AG09319 (cell line): ENCODE measurements at places on chromosomes 6 and 20.
A peak's percentile ranks its signal among the peaks of the same experiment; 100 is the strongest.

DNA sequence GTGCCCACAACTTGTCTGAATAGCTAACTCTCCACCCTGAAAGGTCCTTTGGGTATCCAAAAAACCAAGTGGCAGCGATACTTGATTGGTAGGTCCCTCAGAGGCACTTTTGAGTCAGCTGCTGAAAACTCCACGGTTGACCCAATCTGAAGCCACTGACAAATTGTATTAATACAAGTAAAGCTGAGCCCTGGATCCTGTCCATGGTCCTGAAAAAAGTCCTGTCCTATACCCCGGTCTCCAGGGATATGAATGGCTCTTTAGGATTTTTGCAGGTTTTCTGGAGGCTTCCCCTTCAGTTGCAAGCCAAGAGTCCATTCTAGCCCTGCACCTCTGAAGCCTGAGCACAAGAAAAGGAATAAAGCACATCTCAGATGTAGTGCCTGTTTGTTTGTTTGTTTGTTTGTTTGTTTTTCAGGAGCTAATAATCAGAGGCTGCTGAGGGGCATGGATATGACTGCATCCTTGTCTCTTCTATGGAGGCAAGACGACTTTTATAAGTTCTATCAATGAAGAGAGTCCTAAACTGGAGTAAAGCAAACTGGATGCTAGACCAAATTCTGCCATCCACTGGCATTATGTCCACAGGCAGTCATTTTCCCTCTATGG is 1.7 kb upstream of the SLC12A5 start:
- DNase-seq = peak; percentile 8

DNA sequence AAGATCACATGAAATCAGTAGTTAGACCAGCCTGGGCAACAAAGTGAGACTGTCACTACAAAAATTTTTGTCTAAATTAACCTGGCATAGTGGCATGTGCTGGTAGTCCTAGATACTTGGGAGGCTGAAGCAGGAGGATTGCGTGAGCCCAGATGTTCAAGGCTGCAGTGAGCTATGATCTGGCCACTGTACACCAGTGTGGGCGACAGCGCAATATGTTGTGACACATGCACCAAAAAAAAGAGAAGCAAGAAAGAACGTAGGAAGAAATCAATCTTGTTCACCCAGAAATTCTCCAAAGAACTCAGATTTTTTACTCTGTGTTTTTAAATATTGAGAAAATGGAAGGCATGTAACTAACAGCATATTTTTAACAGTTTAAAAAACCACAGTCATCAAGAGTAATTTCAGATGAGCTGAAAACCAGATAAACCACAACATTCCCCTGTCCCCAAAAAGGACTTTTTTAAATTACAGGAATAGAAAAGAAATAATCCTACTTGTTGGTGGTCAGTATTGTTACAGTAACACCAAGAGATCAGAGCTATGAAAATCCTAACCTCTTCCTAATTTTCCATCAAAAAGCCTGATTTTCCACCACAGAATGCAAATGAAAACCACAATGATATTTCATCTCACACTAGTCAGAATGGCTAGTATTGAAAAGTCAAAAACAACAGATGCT is 240.2 kb downstream of the KHDC1L start:
- peak; percentile 20 for DNase-seq

DNA sequence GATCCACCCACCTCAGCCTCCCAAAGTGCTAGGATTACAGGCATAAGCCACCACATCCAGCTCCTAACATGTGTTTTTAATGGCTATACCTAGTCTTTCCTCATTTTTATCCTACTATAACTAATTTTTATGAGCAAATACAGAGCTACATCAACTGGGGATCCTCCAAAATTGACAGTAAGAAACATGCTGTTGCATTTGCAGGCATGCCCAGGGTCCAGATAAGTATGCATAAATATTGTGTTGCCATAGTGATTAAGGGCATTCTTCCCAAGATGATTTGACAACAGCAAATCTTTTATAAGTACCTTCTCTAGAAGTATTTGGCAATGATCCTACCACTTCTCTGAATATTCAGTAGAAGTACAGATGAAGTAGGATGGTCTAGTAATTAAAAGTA is 41.9 kb upstream of the MOXD1 start:
- peak; percentile 2 for DNase-seq

- DNase-seq = peak; percentile 16
Measured at GRCh38 chr20:63215101-63216040, 560 bp downstream of the YTHDF1 start.

- DNase-seq = no peak
Measured at GRCh38 chr6:80343511-80343910, 237.0 kb downstream of the BCKDHB start.

GRCh38 chr20:45685896-45686295 is 15.9 kb upstream of the WFDC11 start:
- no peak for DNase-seq

- DNase-seq = no peak
Measured at GRCh38 chr20:44069203-44070011, 117.6 kb downstream of the JPH2 start.

DNA sequence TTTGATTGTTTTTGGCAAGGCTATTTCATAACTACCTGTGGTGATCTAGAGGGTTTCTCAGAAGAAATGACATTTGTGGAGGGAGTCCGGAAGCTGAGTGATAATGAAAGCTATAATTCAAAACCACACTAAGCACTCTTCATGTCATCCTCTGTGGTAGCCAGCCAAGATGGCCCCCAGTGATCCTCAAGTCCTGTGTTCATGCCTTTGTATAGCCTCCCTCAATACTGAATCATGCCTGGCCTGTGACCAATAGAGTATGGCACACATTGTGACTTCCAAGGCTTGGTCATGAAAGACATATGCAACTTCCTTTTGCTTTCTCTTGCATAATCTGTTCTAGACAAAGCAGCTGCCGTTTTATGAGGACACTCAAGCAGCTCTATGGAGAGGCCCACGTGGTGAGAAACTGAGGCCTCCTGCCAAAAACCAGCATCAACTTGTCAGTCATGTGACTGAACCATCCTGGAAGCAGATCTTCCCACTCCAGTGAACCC is 12.8 kb upstream of the DNAAF9 start:
- no peak for DNase-seq

GRCh38 chr6:118350881-118351430 is 197.1 kb upstream of the PLN start:
- DNase-seq = peak; percentile 46

GRCh38 chr6:30396833-30397479 is 52.0 kb downstream of the RPP21 start:
- DNase-seq = peak; percentile 1

DNA sequence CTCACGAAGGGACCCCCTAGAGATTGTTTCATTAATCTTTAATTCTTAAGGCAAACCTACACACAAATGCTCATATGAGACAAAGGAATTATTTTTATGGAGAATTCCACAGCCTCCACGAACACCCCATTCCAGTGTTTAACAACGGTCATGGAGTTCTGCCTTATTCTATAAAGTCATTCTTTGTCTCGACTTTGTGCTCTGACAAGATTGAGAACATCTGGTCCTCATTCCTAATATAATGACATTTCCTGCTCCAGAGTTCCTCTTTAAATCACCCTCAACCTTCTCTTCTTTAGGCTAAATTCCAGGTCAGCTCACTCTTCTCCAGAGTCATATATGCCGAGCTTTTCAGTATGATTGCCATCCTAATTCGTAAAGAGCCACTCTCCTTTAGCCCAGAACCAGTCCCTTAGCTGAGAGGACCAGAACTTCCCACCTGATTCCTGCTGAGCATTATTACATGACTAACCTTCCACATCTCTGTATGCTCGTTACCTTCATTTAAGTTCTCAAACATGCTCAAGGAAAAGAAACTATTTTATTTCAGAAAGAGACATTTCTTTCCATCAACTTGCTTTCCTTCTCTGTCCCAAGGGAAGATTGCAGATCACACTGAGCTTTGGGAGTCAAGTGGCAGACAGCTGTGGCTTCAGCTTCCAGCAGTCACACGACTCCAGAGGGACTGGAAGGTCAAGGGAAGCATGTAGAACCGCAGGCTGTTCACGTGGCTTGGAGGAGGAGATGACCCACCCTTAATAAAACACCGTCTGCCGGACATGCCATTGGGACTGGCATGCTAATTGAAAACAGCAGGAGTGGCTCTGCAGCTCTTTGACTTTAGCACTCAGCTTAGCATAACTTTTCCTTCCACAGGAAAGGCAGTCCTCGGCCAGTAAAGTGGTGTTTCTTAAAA is 467.1 kb upstream of the HSF2 start:
- DNase-seq = peak; percentile 92

GRCh38 chr6:3001146-3001772 is 1.6 kb downstream of the NQO2 start:
- DNase-seq = no peak

DNA sequence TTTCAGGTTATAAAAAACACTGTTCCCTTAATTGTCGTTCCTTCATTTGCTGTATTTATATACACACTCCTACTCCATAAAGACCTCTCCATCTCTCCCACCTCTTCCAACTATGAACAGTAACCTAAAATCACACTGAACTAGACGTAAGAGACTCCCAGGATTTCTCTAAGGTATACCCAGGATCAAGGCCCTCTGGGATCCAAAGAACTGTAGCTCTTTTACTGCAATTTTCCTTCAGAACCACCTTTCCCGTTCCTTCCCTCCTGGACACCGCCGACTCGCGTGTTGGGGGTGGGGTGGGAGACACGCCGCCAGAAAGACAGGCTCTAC is 680 bp downstream of the LATS1 start:
- DNase-seq = no peak

DNA sequence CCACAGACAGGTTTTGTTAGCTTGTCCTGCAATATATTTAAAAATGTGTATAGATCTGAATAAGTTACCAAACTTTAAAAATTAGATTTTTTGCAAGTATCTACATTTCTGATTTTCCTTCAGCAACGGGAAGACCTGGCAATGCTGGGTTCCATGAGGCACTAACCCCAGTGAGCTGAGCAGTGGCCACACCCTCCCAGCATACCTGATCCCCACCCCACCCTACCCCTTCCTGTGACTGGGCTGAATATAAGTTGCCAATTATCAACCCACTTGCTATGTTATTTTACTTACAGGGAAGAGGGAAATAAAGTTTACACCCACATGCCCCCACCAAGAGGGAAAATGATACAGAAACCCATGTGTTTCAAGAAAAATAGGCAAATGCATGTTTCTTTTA is 70.3 kb upstream of the RALGAPA2 start:
- DNase-seq = no peak

DNA sequence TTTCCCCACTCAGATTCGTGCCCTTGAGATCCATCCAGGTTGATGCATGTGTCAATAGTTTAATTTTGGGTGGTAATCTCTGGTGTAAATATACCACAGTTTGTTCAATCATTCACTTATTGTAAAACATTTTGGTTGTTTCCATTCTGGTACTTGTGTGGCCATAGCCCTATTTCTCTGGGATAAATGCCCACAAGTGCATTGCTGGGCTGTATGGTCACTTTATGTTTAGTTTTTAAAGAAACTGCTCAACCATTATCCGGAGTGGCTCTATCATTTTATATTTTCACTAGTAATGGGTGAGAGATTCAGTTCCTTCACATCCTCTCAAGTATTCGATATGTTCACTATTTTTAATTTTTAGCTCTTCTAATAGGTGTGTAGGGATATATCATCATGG is 60.7 kb upstream of the RNF24 start:
- no peak for DNase-seq

DNA sequence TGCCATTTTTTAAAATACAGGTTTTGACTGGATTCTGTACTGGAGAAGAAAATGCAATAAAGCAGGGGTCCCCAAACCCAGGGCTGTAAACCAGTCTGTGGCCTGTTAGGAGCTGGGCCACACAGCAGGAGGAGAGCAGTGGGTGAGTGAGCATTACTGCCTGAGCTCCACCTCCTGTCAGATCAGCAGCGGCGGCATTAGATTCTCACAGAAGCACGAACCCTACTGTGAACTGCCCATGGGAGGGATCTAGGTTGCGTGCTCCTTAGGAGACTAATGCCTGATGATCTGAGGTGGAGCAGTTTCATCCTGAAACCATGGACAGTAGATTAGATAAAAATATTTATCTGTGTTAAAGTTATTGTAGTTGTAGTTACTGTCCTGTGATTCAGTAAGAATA is 21.1 kb upstream of the FBXO9 start:
- DNase-seq = no peak

DNA sequence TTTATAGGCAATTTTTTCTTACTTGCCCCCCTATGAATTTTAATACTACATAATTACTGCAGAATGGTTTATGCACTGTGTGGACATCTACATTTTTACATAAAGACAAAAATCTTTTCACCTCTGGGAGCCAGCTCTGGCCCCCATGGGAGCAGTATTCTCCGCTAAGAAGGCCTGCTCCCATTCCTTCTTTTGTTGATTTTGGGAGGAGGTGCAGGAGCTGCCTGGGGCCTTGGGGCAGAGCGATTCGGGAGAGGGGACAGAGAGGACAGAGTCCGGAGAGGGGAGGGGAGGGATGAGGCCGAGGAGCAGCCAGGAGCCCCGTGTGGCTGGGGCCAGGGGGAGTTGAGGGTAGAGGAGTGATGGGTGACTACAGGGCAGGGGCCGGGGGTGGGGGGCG is 452.0 kb downstream of the PREX1 start:
- no peak for DNase-seq

- no peak for DNase-seq
Measured at GRCh38 chr6:138944412-138944811, 43.6 kb downstream of the REPS1 start.

DNA sequence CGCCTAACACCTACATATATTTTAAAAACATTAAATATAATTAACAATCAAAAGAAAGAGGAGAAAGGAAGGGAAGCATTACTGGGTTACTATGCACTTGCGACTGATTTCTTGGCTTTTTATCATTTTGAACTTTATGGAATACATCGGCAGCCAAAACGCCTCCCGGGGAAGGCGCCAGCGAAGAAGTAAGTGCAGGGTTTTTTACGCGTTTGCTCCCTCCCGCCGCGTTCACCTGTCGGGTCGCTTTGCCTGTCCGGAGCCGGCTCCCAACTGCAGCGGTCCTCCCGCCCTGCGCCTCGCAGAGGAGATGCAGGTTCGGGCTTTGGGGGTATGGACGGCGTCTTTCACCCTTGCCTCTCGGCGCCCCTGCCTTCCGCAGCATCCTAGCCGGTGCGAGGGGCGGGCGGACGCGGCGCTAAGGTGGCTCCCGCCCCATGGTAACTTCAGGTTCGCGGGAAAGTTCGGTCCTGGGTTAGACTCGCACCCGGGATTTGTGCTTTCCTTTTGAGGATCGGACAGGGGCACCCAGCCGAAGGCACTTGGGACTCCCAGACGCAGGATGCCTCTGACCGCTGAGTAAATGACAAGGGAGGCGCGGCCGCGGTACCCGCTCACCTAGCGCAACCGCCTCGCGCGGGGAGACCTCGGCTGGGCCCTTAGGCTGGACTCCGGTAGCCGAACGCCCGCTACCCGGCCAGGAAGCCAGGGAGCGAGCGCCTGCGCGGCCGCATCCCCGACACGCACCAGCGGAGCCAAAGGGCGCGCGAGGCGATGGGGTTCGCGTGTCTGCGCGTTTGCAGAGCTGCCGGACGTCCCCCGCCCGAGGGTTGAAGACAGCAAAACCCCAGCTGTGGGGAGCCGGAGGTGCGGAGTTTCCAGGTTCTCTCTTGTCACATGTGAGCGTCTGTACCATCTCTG is 891 bp downstream of the RSPO3 start:
- DNase-seq = no peak
